Upper lobe of right lung (tissue), 1 donor: ENCODE measurements at places on chromosomes 4 and X.

GRCh38 chr4:17510582-17510981 lies 1.3 kb downstream of the QDPR start:
- H3K36me3 ChIP-seq: peaks cover 21% of the 10 kb centered on the region
- peaks cover 24% of the 10 kb centered on the region for H3K4me1 ChIP-seq
- no peak for DNase-seq
- no peak overlapping the region for H3K4me3 ChIP-seq

GRCh38 chr4:132240081-132240480 lies 909.0 kb upstream of the PCDH10 start:
- H3K36me3 ChIP-seq: no peaks in the 10 kb centered on the region
- H3K27me3 ChIP-seq: no peaks in the 10 kb centered on the region
- no peak for DNase-seq
- no peaks in the 10 kb centered on the region for H3K4me1 ChIP-seq

- no peaks in the 10 kb centered on the region for H3K36me3 ChIP-seq
- H3K4me1 ChIP-seq: no peaks in the 10 kb centered on the region
- H3K4me3 ChIP-seq: no peak overlapping the region
- no peaks in the 10 kb centered on the region for H3K27me3 ChIP-seq
- H3K27ac ChIP-seq: no peak overlapping the region
Measured at GRCh38 chr4:68358988-68359387, 9.1 kb upstream of the YTHDC1 start.

GRCh38 chrX:20217271-20217670 lies 49.4 kb downstream of the RPS6KA3 start:
- H3K4me3 ChIP-seq: peak overlapping the region; percentile 33
- H3K4me1 ChIP-seq: no peaks in the 10 kb centered on the region
- DNase-seq: no peak
- H3K27ac ChIP-seq: no peak overlapping the region

GRCh38 chrX:150594584-150594983 lies 26.2 kb downstream of the MTM1 start:
- no peak overlapping the region for H3K4me3 ChIP-seq
- no peak overlapping the region for H3K27ac ChIP-seq
- peaks cover 7% of the 10 kb centered on the region for H3K36me3 ChIP-seq
- DNase-seq: no peak
- H3K4me1 ChIP-seq: no peaks in the 10 kb centered on the region

DNA sequence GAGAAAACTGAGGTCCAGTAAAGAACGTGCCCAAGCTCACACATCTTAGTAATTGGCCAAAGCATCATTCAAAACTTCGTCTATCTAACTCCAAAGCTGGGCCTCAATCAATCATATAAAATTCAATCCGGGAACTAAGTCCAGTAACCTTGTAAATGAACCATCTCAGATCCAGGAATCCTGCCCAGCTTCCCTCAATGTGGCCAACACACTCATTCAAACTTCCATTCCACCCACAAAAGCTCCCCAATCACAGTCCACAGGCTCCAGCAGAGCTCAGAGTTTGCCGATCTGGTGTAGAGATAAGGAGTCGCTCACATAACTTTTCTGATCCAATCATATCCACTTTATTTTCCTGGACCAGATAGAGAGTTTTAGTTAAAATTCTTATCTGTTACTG lies 144.8 kb downstream of the SPATA18 start:
- no peak for DNase-seq
- no peak overlapping the region for H3K27ac ChIP-seq
- H3K27me3 ChIP-seq: no peaks in the 10 kb centered on the region

GRCh38 chr4:113330200-113330599 lies 280.7 kb downstream of the ANK2 start:
- H3K4me1 ChIP-seq: no peaks in the 10 kb centered on the region
- no peak overlapping the region for H3K27ac ChIP-seq
- no peak overlapping the region for H3K4me3 ChIP-seq
- no peaks in the 10 kb centered on the region for H3K27me3 ChIP-seq
- H3K36me3 ChIP-seq: no peaks in the 10 kb centered on the region

GRCh38 chr4:76830964-76831703 lies 66.8 kb downstream of the SOWAHB start:
- DNase-seq: no peak
- no peaks in the 10 kb centered on the region for H3K27me3 ChIP-seq
- H3K27ac ChIP-seq: peak overlapping the region; percentile 75
- peaks cover 8% of the 10 kb centered on the region for H3K4me1 ChIP-seq
- no peaks in the 10 kb centered on the region for H3K36me3 ChIP-seq
- H3K4me3 ChIP-seq: no peak overlapping the region

DNA sequence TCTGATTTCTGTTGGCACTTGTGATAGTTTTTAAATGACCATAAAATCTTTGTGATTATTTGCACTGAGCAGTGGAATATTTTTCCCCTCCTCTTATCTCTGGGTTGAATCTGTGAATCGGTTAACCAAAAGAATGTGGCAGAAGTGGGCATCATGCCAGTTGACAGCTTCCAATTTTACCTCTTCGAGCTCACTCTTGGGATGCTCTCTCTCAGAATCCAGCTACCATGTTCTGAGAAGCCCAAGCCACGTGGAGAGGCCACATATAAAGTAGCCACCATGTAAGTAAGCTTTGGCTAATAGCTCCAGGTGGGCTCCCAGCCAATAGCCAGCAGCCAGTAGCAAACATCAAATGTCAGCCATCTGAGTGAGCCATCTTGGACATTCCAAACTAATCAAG lies 12.9 kb upstream of the WDR19 start:
- H3K4me3 ChIP-seq: no peak overlapping the region
- H3K4me1 ChIP-seq: no peaks in the 10 kb centered on the region
- H3K36me3 ChIP-seq: no peaks in the 10 kb centered on the region
- no peak overlapping the region for H3K27ac ChIP-seq
- H3K27me3 ChIP-seq: no peaks in the 10 kb centered on the region

GRCh38 chrX:129763666-129764065 lies 16.1 kb upstream of the SASH3 start:
- H3K27ac ChIP-seq: no peak overlapping the region
- no peaks in the 10 kb centered on the region for H3K27me3 ChIP-seq
- H3K36me3 ChIP-seq: no peaks in the 10 kb centered on the region
- no peak for DNase-seq
- no peaks in the 10 kb centered on the region for H3K4me1 ChIP-seq
- H3K4me3 ChIP-seq: no peak overlapping the region
